ENCODE measurements at places on chromosomes 5 and 9.
A peak's percentile ranks its signal among the peaks of the same experiment; 100 is the strongest.

DNA sequence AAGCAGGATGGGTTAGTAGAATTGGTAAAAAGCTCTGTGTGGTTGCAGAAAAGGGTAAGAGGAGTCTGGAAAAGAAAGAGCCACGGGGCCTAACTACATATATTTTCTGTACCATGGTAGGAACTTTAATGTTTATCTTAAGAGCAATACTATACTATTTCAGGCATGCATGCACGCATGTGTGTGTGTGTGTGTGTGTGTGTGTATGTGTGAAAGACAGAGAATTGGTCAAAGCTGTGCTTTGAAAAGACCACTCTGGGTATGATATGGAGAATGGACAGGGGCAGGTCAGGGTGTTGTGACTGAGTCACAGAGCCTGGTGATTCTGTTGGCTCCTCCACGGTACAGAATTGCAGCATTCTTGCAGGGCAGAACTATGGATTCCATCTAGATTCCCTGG, 339.3 kb downstream of the SLIT3 start:
- no peak for DNase-seq

DNA sequence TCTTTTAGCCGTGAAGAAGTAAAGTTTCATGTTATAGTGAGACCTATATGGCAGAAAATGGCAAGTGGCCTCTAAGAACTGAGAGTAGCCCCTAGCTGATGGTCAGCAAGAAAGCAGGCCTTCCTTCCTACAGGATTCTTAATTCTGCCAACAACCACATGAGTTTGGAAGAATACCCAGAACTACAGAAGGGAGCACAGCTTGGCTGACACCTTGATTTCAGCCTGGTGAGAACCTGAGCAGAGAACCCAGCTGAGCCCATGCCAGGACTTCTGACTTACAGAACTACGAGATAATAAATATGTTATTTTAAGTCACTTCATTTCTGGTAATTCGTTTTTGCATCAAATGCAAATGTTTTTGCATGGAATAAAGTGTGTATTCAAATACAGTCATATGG, 5.9 kb upstream of the FBXL17 start:
- no peak for DNase-seq

DNA sequence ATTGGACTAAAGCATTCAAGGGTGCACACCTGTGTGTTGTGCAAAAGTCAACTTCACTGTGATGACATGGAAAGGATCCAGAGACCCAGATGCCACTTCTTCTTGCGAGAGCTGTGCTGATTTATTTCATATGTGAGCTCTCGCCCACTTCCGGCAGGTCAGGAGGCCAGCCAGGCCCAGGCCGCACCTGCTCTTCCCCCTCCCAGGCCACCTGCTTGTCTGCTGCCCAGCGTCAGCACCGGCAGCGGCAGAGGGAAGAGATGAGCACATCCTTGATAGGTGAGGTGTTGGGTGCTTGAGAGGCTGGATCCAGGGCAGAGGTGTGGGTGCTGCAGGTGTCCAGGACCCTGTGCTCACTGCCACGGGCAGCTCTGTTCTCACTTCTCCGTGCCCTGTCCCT, 242.9 kb downstream of the FANCC start:
- peak; percentile 60 for DNase-seq

DNA sequence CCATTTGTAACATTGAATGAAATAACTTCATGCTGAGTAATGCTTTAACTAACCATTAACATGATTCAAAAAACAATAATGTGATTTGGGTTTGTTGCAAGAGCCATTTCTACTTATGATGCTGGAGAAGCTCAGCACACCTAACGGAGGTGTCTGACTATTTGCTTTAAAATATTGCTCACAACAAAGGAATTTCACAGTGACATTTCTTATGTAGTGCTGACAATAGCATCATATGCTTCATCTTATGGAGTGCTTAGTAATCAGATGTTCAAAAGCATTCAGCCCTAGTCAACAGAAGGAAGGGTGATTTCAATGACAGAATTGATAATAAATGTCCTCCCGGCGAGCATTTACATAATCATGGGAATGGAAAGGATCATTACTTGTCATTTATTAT, 1003.3 kb upstream of the COX7C start:
- no peak for DNase-seq

DNA sequence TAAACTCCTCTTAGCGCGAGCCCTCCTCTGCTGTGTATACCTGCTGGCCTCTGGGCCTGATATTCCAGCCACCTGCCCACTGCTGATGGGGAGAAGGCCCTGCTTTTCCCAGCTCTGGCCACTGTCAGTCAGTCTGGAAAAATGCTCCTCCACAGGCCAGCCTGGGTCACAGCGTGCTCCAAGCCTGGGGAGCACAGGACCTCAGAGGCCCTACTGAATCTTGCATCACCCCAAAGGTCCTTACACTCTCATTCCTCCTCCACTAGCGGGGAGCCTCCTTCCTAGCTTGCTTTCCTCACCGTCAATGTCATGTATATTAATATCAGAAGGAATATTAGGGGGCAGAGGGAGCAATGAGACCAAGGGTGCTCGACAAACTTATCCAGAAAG, 73.7 kb downstream of the SHB start:
- no peak for DNase-seq

Measured in NCI-H2029 treated with DMSO at 0.1 percent for 48 hours (cell line).